Osteocyte (in vitro differentiated cells): ENCODE measurements at places on chromosomes 3 and 15. TPM values are rescaled to one million over a fixed set of nuclear protein-coding genes. Genes with fewer than 3 reads are reported as not detected.
A peak's percentile ranks its signal among the peaks of the same experiment; 100 is the strongest.

Gene HCLS1
- 0.57 TPM in 1 of 2 replicates, not detected in the other for total RNA-seq

GRCh38 chr15:95016511-95017229, 785.3 kb downstream of the MCTP2 start:
- no peak for DNase-seq

DNA sequence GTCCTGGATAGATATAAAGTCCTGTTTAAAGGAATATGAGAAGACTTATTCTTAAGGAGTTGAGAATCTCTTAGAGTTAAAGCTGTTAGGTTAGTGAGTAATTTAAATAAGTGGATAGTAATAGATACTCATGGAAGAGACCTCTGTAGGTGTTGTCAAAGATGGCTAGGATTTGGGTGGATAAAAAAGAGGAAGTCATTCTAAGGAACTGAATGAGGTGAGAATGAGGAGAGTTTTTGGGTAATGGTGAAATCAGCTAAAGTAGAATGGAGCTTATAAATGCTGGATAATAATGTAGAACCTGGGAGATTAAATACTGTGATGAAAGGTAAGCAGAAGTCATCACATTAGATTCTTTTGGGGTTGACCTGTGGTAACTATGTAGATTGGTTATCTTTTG, 8.1 kb downstream of the ARIH1 start:
- no peak for DNase-seq

DNA sequence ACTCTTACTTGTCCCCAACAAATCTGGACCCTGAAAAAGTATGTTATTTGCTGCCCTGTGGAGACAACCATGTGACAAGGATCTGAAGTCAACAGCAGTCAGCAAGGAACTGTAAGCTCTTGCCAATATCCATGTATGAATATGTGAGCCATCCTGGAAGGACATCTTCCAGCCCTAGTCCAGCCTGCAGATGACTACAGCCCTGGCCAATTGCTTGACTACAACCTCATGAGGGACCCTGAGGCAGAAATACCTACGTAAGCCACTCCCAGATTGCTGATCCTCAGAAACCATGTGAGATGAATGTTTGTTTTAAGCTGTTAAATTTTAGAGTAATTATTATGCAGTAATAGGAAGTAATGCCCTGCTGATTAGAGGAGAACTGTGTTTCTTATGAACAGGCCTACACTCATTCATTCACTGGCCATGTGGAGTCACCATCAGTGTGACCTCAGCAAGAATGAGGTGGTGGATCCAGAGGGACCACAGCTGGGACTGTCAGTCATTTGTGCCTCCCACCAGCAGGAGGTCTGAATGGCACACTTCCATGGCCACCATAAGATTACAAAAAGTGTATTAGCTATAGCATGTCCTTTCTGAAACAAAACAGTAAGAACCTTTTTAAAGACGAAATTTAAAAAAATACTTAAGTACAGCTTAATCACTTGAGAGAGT, 92.6 kb downstream of the TFDP2 start:
- DNase-seq = no peak

Gene CCR8
- total RNA-seq = not detected in 2 replicates

DNA sequence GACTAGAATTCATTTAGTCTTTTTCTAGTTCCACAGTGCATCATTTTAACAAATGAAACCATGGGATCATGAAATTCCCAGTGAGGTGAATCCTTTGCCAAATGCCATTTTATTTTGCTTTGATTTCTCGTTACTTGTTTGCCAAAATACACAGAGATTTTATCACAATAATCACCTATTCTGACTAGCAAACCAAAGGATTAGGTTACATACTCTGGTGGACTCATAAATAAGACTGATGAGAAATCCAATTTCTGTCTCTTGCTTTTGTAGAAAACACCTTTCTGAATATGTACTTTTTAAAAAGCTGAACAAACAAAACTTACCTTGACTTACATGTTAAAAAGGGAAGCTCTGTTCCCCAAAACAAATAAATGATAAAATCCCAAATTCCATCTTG, 12.2 kb downstream of the ERC2 start:
- no peak for DNase-seq

- DNase-seq = no peak
Observed at GRCh38 chr3:58241306-58242044, 3.9 kb downstream of the ABHD6 start.

Gene PLA1A
- total RNA-seq = 0.86 and 1.4 TPM in 2 replicates

Gene CCDC39
- total RNA-seq = not detected in 2 replicates

Gene MAP1A
- 27.6 and 29.2 TPM in 2 replicates for total RNA-seq

Gene CSPG4
- total RNA-seq = 43.3 and 48.1 TPM in 2 replicates

GRCh38 chr3:195147649-195148080, 123.3 kb downstream of the XXYLT1 start:
- no peak for DNase-seq

DNA sequence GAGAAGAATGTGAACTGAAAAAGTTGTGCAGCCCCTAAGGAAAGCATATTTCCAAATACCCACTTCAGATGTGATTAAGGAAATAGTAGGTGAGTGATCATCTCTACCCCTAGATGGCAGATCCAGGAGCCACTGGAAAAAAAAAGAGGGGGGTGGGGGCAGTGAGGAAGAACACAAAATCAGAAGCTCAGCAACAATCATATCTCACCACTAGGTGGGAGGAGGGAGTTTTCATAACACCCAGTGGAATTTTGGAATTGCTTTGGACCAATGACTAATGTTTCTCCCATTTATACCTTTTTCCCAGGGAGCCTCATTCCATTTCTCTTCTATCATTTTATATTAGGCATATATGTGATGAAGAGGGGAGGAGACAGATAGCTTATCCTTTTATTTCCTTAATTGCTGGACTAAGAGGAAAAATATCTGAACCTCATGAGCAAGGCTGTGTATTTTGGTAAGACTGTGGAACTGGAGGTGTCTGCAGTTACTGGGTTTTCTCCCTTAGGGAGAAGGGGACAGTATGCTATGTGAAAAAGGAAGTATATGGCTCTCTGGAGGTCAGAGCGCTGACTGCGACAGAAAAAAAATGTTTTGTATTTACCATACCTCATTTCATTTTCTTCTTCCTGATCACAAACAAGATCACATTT, 363.4 kb downstream of the GAP43 start:
- DNase-seq = no peak

GRCh38 chr15:70112074-70112395, 14.3 kb upstream of the TLE3 start:
- no peak for DNase-seq

Gene GUCA1C
- total RNA-seq = not detected in 2 replicates

DNA sequence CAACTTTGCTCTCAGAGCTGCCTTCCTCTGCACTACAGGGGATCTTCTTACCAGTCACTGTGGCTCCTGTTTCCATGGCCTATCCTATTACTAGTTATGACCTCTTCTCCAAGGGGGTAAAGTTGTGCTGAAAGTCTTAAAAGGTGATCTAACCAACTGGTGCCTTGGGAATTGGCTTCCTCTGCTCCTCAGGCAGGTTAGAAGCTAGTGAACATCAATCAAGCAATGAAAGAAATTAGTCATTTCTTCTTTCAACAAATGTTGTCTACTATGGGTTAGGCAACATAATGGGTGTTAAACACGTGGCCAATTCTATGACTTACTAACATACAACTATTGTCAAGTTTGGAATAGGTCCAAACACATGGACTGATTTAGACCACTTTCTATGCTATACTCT, 571.4 kb upstream of the NAALADL2 start:
- DNase-seq = no peak

- no peak for DNase-seq
Observed at GRCh38 chr15:82159922-82160321, 102.6 kb downstream of the EFL1 start.

Gene PLA2G4B
- 3.2 and 6.9 TPM in 2 replicates for total RNA-seq

GRCh38 chr3:65526656-65527055, 512.1 kb downstream of the MAGI1 start:
- DNase-seq = no peak

GRCh38 chr15:23395030-23395692, 40.6 kb downstream of the GOLGA8S start:
- no peak for DNase-seq

GRCh38 chr3:123755501-123755900, 128.6 kb downstream of the MYLK start:
- DNase-seq = no peak

Gene PRR20G
- not detected in 2 replicates for total RNA-seq

Gene MEX3B
- total RNA-seq = 22.7 and 24.5 TPM in 2 replicates

DNA sequence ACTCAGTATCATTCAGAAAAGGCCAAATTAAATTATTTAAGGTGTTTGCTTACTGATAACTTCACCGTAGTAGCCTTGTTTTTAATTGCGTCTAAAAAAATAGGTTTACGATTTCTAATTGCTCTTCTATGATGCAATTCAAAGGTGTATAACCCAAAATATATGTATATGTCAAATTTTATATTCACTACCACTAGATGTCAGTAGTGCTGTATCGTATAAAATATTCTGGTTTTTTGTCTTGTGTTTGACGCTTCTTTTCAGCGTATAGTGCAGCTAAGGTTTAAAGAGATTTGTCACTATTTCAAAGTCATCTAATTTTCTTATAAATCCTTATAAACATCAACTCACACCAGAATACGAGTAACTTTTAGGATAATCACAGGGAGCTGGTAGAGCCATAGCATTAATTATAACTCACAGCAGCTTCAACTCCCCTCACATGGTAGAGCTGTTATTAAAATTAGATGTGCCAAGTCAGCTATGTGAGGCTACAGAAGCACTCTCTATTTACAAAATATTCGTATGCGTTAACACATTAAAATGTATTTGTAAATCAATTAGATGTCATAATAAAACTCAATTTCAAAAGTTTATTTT, 3.5 kb downstream of the PFN2 start:
- no peak for DNase-seq

GRCh38 chr15:59307165-59307537, 65.5 kb downstream of the MYO1E start:
- DNase-seq = no peak

GRCh38 chr3:146221276-146221675, 29.6 kb downstream of the PLSCR4 start:
- no peak for DNase-seq

Gene FSIP1
- total RNA-seq = 0.31 and 0.54 TPM in 2 replicates

- peak; percentile 92 for DNase-seq
Observed at GRCh38 chr3:52231502-52232278, 6.2 kb upstream of the TLR9 start.

DNA sequence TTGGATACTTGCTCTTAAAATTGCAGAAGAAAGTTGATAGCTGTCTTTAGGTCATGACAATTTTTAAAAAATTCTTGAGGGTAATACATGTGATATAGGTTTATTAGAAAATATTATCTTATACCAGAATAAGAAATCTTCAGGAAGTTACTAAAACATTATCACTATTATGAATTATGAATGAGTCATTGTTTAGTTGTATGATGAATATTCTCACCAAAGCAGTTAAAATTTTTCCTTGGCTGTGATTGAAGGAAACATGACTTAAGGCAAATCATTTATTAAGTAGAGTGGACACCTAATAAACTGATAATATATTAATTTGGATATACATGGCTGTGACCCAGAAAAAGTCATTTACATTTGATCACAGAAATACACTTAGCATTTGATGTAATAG, 30.1 kb downstream of the APPL1 start:
- no peak for DNase-seq

Gene GOLGA6L4
- 4.9 and 5.1 TPM in 2 replicates for total RNA-seq

Gene GOLIM4
- 39.7 and 40.5 TPM in 2 replicates for total RNA-seq

GRCh38 chr3:195015021-195015420, 255.9 kb downstream of the XXYLT1 start:
- no peak for DNase-seq

Gene PLCH1
- total RNA-seq = not detected in 2 replicates

- DNase-seq = no peak
Observed at GRCh38 chr15:59532770-59533379, 78.7 kb upstream of the GCNT3 start.

- DNase-seq = no peak
Observed at GRCh38 chr3:148964809-148965208, 26.5 kb upstream of the GYG1 start.
